ENCODE measurements at places on chromosomes 7 and 10. TPM values are rescaled to one million over a fixed set of nuclear protein-coding genes. Genes with fewer than 3 reads are reported as not detected.

The CDHR3 gene
- total RNA-seq = 1.2 TPM

The SAMD9 gene
- total RNA-seq = 11.9 TPM

The SLC29A4 gene
- 5.6 TPM for total RNA-seq

The AQP1 gene
- 19.5 TPM for total RNA-seq

The DOCK4 gene
- total RNA-seq = 14.4 TPM

The TRIM50 gene
- total RNA-seq = not detected

The SPDYE6 gene
- total RNA-seq = not detected

The WBP1L gene
- total RNA-seq = 78.7 TPM

The GLI3 gene
- total RNA-seq = 7.2 TPM

The PNLIPRP1 gene
- not detected for total RNA-seq

The PAX4 gene
- not detected for total RNA-seq

Measured in smooth muscle cell of the umbilical artery (primary cell).